Glomerular endothelial cell (primary cell): ENCODE measurements at places on chromosomes 16 and 17.

- DNase-seq, result no peak
These were observed 429.2 kb upstream of the EEF2KMT start for GRCh38 chr16:5526826-5527225.

DNA sequence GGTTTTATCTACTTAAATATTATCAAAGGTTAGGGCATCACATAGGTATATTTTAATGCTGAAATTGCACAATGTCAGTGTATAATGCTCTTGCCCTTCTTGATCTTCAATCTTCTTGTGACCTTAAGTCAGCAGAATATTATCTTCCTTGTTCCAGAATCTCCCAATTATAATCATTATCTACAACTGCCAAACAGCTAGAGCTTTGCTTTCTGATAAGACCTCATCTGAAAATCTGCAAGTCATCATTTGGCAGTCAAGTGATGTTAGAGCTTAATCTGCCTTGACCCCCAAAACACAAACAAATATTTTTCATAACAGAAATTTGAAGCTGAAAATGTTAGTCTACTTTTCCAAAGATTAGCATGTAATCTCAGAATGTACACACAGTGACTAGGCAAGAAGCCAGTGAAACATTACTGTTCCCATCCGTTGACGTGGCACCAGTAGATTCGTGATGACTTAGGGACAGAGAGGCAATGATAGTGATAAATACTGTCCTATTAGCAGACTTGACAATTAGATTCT lies 19.8 kb downstream of the REXO5 start:
- no peak for DNase-seq

DNA sequence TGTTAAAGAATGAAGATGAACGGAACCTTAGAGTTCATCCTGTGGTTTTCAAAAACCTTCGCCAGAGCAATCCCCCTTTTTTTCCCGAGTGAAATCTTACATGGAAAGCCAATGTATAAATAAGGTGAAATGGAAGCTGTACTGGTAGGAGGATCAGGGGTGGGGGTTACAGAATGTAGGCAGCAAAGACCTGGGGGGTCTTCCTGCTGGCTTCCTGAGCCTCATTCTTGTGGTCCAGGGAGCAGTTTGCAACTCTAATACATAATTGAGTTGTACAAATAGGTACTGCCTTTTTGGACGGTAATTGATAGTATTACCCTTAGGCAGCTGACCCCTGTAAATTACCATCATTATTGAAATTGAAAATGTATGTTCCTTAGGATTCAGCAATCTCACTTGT lies 34.1 kb downstream of the KSR1 start:
- no peak for DNase-seq

DNA sequence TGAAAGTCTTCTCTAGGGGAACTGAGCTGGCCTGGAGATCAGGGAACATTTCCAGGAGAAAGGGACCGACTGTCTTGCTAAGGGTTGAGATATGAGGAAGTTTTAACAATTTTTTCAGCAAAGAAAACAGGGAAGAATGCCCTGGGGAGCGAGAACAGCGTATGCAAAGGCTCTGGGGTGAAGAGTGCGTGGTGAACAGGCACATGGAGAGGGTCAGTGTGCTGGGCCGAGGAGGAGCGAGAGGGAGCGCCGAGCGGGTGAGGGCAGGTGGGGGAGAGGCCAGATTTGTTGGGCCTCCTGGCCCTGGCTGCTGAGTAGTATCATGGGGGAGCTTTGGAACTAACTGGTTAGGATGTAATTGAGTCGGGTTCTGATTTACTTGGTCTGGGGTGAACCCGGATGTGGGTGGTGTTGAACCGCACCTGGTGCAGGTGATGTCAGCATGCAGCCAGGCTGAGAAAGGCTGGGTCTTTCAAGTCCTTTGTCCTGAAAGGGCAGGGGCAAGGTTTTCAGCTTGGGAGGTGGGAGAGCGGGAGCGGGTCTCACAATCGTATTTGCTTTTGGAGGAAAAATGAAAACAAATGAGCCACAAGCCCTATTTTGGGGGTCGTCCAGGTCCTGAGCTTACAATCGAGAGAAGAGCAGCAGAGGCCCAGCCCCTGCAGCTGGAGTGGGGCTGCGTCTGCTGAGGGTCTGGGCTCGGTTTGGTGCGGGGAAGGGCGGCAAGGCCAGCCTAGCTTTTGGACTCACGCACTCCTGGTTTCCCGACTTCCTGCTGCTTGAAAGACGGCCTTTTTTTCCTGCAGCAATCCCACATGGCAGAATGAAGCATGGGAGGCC lies 11.1 kb upstream of the WFDC1 start:
- DNase-seq, result no peak

DNA sequence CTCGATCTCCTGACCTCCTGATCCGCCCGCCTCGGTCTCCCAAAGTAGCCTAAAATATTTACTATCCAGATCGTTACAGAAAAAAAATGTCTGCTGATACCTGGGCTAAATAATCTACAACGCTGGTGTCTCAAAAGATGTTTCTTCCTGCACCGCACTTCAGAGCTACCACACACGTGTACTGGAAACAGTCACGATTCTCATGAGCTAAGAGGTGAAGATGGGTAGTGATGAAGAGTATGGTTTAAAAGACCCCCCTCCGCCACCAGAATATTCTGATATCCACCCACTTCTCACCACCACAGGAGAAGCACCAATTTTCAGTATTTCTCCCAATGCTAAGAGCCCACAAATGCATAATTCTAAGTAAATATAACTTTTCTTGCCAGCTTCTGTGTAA lies 50.2 kb downstream of the SMG6 start:
- no peak for DNase-seq

- no peak for DNase-seq
These were observed 58.2 kb downstream of the NACA2 start for GRCh38 chr17:61532826-61533225.

DNA sequence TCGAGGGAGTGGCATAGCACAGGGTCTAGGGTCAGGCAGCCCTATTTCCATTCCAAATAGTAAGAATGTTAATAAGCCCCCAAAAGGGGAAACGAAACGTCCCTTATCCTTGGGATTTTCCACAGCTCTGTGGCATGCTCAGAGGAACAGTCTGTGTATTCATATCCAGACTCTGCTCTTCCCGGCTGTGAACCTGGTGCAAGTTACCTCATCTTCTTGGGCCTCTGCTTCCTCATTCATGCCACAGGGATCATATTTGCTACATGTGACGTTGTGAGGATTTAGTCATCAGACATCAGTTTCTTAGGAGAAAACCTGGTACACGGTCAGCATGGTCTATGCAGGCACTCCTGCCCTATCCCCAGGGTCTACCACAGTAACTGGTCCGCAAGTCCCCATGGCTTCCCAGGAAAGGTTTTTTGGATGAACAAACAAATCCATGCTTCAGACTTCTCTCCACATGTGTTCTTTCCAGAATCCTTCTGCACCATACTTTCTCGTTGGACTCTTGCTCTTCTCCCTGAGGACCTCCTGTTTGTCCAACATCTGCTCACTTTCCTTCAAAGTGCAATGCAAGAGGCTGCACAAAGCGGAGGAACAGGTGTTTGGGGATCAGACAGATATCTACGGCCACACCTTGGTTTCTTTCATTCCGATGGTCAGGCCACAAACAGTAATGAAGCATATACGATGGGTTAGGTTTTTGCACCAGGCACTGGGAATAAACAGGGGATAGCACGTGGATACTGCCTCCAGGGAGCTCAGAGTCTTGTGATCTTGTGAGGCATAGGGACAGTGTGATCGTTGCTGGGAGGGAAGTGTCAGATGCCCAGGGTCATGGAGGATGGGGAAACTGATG lies 17.7 kb downstream of the GLP2R start:
- no peak for DNase-seq

DNA sequence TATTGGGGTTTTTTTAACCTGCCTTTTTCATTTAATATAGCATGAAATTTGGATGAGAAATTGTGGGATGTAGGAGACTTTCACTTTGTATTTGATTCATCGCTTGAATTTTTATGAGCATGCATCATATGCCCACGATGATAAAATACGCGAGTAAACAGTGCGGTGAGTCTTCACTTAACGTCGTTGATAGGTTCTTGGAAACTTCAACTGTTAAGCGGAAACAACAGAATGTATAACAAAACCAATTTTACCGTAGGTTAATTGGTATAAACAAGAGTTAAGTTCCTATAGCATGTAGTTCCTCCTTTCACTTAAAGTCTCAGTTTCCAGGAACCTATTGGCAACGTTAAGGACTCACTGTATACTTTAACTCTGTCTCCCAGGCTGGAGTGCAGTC lies 28.7 kb downstream of the MMP15 start:
- DNase-seq, result no peak

GRCh38 chr16:67149276-67150046 lies 1.3 kb downstream of the B3GNT9 start:
- no peak for DNase-seq

DNA sequence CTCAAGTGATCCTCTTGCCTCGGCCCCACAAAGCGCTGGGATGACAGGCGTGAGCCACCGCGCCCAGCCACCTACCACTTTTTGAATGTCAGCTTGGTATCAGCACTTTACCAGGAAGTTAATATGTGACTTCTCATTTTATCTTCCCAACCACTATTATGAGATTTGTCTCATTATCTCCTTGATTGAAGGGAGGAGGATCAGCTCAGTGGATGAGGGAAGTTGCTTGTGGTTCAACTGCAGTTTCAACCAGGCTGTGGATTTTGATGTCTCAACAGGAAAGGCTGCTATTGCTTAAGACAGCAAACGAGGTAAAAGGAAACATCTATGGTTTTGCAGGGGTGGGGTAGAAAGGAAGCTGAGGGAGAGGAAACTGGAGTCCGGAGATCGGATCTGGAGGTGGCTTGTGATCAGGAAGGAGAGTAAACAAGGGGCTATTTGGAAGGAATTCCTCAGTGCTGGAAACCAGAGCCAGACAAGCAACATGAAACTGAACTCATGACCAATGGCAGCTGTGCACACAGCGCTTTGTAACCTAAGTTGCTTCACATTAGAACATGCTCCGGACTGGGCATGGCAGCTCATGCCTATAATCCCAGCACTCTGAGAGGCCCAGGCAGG lies 180.5 kb downstream of the VPS53 start:
- DNase-seq, result no peak

DNA sequence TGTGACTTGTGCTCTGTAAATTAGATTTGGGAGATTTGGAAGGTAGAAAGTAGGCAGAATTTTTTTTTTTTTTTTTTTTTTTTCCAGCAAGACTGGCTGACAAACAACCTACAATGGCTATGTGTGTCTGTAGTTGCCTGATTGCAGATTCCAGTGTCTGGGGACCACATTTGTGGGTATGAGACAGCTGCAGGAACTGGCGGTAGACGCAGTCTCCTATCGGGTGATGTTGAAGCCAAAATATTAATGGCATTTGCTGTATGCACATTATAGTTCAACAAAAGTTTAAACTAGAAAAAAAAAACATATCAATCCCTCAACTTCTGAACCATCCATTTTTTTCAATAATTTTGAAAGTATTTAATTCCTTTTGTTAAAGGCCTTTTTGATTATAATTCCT lies 665.2 kb downstream of the TOX3 start:
- no peak for DNase-seq

- peak; percentile 52 for DNase-seq
These were observed 69.2 kb downstream of the MAP2K4 start for GRCh38 chr17:12089809-12090384.

- no peak for DNase-seq
These were observed 6.9 kb downstream of the IGFBP4 start for GRCh38 chr17:40450175-40450574.

GRCh38 chr16:635573-636205 lies 416 bp downstream of the METTL26 start:
- DNase-seq, result no peak

GRCh38 chr16:31414706-31415105 lies 13.5 kb downstream of the COX6A2 start:
- no peak for DNase-seq

DNA sequence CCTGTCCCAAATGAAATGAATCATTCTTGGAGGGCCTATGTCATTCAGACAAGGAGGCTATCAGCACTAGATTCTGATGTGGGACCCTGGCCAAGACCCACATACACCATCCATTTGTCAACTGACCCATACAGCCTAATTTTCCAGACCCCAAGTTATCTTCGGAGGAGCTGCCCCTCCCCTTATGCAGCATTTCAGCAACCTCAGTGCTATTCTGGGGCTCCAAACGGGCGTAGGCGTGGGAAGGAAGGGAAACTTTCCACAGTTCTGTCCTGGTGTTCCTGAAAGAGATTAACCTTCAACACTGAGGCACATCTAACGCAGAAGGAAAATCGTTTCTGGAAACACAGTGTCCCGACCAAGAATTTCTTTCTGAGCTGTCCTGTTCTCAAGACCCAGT lies 86.7 kb downstream of the MYH11 start:
- no peak for DNase-seq

GRCh38 chr17:80961541-80962330 lies 29.9 kb upstream of the CHMP6 start:
- DNase-seq, result no peak

- no peak for DNase-seq
These were observed 17.9 kb upstream of the B4GALNT2 start for GRCh38 chr17:49114703-49115102.

- no peak for DNase-seq
These were observed 9.2 kb downstream of the BFAR start for GRCh38 chr16:14641926-14642325.

DNA sequence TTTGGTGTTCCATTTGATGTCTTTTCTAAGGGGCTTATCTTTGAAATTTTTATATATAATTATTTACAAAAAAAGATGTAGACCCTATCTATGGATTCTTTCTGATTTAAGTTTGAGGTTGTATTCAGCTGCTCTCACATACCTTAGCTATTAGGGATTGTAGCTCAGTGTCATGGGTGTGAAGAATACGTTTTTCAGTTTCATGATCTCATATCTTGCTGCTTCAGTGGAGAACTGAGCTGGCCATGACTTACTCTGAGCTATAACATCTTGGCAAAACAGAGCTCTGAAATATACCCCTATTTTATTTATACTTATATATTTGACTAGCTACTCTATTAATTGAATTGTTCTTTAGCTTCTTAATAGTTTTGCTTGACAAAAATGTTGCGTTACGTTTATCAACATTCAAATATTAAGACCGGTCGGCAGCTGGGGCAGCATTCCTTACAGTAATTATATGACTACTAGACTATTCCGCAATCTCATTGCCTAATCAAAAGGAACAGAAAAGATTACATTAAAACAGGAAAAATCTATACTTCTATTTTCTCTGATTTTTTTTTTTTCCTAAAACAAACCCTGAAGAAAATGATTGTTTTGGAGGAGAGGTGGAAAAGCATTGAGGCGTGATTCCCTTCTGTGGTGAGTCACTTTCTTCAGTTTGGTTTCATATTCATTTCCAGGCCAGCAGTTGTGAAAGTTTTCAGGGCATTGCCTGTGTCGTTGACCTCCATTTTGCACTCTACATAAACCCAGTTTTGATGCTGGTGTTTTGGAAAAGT lies 24.1 kb upstream of the KRT24 start:
- no peak for DNase-seq

DNA sequence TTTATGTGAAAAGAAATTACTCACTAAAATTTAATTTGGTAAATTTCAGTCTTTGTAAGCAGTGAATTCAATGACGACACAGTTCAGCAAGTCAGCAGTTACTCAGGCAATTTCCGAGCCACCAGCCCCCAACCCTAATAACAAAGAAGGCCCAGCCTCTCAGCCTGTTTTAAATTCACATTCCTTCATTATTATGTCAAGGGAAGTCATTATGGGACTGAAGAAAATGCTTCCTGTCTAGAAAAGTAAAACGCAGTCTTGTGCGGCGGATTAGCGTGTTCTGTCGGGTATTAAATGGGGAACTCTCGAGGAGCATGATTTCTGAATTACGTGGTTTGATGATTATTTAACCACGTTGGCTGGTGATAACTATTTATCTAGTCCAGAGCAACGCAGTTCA lies 177.6 kb downstream of the AIPL1 start:
- peak; percentile 61 for DNase-seq

GRCh38 chr17:80817321-80817845 lies 174.3 kb upstream of the CHMP6 start:
- no peak for DNase-seq

- DNase-seq, result no peak
These were observed 192.8 kb downstream of the XYLT1 start for GRCh38 chr16:17277981-17278381.
